ENCODE measurements at places on chromosomes 16 and 17.

GRCh38 chr17:65634533-65634932 is 73.1 kb upstream of the AXIN2 start:
- no peak for DNase-seq

DNA sequence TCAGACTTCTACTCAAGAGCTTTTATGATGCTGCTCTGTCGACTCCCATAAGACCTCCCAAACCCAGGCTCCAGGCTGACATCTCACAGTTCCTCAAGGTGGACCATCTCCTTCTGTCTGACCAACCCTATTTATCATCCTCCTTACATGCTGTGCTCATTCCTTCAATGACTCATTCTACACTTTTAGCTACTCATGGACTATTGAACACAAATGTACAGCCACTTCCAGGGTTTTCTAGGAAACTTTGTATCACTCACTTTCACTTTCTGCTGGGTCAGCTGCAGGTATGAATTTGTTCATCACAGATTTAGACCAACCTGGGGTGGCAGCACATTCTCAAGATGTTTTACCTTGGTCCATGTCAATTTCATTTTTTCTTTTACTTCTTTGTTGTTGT is 162.4 kb upstream of the FAM20A start:
- no peak for DNase-seq

GRCh38 chr17:77498091-77498741 is 357.4 kb downstream of the SEC14L1 start:
- DNase-seq: no peak

DNA sequence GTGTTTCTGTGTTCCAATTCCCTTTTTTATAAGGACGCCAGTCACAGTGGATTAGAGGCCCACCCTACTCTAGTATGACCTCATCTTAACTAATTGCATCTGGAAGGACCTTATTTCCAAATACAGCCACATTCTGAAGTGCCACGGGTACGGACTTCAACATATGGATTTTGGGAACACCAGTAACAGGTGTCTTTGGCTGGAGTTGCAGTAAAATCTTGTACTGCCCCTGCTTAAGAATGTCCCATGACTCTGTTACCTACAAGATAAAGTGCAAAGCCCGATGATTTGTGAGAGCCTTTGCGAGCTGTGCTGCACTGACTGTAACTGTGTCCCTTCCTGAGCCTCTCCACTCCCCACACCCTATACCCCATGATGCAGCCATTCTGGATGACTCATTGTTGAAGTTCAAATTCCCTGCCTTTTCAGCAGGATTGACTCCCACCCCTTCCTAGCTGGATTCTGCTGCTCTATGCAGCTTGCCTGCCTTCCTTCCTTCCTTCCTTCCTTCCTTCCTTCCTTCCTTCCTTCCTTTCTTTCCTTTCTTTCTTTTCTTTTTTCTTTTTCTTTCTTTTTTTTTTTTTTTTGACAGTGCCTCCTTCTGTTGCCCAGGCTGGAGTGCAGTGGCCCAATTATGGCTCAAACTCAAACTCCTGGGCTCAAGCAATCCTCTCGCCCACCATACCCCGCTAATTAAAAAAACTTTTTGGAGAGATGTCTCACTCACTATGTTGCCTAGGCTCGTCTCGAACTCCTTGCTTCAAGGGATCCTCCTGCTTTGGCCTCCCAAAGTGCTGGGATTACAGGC is 2.1 kb downstream of the HCRT start:
- DNase-seq: no peak

GRCh38 chr17:48545539-48545938 is 630 bp upstream of the HOXB2 start:
- no peak for DNase-seq

GRCh38 chr16:85574672-85575475 is 38.2 kb upstream of the GSE1 start:
- DNase-seq: no peak

DNA sequence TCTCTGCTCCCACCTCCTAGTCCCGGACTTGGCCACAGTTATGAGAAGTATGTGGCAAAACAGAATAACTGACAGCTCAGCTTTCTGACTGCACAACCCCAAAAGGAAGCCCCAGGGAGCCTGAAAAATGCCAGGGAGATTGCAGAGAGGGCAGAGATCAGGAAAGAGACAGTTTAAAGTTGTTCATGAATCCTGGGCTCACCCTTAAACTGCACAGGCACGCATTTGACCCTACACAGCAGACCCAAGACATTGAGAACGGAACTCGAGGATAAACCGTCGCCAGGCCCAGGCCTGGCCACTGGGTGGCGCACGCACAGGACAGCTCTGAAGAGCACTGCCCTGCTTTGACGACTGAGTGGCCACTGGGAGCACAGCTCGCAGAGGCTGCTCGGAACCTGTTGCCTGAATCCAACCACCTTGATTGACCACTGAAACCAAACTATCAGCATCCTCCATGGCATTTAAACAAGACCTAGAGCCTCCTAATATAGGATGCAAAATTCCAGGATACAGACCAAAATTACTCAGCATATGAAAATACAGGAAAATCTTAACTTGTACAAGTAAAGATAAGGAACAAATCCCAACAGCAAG is 114.0 kb downstream of the C16orf95 start:
- DNase-seq: no peak

GRCh38 chr16:31071861-31072260 is 2.2 kb downstream of the ZNF668 start:
- DNase-seq: no peak

GRCh38 chr17:3744014-3744413 is 20.3 kb downstream of the HASPIN start:
- DNase-seq: no peak

DNA sequence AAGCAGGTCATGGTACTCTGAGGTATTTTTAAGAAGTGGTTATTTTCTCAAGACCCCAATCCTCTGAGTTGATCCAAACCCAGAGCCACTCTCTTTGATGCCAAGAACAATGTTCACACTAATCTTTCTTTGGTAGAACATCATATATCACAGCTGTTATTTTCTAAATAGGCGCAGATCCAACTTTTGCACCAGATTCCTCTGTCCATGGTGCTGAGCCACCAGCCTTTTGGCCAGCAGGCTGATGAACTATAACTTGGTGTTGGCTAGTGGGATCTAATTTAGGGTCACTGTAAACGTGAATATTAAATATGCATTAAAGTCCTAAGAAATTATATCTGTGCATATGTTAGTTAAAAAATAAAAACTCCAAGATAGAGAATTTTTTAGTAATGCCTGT is 7.0 kb upstream of the ZKSCAN2 start:
- no peak for DNase-seq

- no peak for DNase-seq
Measured at GRCh38 chr16:50457423-50457822, 88.6 kb upstream of the BRD7 start.

- DNase-seq: no peak
Measured at GRCh38 chr16:68539711-68540239, 684 bp downstream of the ZFP90 start.

DNA sequence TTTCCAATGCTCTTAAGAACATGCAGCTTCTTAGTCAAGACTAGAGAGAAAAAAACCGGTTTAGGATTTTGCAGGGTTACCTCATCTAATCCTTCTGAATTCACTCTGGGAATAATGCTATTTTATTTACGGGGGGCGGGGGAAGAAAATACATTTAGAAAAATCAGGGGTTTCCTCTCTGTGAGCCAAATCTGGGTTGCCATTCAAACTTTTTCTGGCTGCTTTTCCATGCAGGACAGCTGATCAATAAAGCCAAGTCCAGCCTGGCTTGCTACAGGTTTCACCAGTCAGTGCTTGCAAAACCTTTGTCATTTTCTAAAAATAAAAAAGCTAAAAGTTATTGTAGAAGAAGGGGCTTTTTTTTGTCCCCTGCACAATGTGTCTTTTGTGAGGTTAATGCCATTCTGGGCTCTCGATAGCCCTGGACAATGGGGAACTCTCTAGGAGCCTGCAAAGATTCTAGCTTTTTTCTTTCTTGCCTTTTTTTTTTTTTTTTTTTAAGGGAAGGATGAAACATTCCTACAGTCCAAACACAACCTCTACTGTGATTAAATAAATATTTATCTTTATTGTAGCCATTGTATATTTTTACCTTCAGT is 13.1 kb upstream of the ZFHX3 start:
- DNase-seq: no peak

GRCh38 chr17:70067134-70067533 is 7.9 kb upstream of the KCNJ16 start:
- DNase-seq: no peak

DNA sequence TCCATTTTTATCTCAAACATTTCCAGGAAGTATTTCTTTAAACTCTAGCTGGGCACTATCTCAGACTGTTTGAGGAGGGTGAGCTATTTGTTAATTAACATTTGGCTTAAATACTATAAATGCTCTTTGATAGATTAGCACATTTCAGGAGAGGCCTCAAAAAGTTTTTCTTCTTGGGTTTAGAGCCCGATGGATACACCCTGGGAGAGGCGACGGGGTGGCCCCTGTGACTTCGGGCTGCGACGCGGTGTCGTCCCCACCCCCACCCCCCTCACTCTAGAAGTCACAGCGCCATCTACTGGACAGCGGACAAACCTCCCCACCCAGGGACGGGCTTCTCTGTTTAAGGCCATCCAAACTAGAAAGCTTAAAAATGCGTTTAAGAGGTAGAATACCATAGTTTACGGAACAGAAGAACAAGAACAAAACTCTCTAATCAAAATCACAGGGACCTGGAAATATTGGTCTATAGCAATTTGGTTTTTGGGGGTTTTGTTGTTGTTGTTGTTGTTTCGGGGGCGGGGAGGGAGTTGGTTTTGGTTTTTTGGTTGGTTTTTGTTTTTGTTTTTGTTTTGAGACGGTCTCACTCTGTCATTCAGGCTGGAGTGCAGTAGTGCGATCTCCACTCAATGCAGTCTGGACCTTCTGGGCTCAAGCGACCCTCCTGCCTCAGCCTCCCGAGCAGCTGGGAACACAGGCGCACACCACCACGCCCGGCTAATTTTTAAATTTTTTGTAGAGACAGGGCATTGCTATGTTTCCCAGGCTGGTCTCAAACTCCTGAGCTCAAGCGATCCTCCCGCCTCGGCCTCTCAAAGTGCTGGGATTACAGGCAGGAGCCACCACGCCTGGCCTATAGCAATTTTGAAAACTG is 254.4 kb downstream of the C16orf95 start:
- DNase-seq: peak; percentile 13

DNA sequence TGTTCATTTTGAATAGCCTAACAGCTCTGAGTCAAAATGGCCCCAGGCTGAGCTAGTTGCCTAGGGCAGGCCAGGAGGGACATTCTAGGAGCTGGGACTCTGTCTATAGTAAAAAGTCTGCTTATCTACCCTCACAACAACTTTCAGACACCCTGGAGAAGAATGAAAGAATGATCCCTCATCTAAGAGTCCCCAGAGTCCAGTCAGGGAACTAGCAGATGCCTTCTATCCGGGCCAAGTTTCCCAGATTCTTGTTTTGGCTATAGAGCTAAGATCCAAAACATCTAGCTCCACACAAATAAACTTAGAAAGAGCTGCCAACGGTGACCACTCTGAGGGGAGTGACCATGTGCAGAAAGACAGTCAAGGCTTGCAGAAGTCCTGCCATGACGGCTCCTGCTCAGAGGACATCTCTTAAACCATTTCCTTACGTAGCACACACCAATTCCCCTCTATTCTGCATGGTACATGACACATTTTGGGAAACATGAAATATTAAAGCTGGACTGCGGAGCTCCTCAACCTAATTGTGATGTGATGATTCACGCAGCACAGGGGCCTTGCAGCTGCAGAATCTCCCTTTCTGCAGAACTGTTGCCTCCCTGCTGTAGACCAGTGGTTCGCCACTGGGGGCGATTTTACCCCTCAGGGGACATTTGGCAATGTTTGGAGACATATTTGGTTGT is 24.2 kb downstream of the FAM20A start:
- DNase-seq: no peak

DNA sequence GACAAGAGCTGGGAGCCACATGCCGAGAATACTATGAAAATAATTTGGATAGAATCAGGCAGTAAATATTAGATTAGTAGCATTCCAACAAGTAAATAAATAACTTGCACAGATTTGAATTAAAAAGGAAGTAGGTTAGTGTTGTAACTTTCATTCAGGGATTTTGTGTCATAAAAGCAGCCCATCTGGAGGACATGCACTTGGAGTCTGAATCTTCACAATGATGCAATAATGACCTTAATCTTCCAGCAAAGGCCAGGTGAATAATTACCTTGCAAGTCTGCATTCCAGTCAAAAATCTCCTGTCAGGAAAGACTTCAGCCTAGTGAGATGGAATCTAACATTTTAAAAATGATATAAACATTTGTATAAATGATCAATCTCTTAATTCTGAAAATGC is 518.1 kb downstream of the KCNJ2 start:
- DNase-seq: no peak

GRCh38 chr17:73410586-73411312 is 98.9 kb upstream of the CDC42EP4 start:
- DNase-seq: no peak

GRCh38 chr16:84780544-84781376 is 39.0 kb upstream of the CRISPLD2 start:
- DNase-seq: no peak

DNA sequence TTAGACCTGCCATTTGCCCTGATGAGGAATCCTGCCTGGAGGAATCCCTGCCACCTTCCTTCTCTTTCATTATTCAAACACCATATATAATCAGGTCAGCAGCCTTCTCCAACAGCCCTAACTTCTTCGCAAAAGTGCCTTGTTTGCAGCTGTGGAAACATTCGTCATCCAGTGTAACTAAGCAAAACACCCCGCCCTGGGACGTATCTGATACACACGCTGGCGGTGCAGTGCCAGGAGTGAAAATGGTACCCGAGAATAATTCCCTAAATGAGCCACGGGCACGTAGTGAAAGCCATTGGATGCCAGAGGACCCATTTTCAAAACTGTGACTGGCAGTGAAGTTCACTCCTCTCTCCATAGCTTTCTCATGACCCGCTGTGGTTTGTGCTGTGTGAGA is 73.7 kb downstream of the IRX3 start:
- no peak for DNase-seq

DNA sequence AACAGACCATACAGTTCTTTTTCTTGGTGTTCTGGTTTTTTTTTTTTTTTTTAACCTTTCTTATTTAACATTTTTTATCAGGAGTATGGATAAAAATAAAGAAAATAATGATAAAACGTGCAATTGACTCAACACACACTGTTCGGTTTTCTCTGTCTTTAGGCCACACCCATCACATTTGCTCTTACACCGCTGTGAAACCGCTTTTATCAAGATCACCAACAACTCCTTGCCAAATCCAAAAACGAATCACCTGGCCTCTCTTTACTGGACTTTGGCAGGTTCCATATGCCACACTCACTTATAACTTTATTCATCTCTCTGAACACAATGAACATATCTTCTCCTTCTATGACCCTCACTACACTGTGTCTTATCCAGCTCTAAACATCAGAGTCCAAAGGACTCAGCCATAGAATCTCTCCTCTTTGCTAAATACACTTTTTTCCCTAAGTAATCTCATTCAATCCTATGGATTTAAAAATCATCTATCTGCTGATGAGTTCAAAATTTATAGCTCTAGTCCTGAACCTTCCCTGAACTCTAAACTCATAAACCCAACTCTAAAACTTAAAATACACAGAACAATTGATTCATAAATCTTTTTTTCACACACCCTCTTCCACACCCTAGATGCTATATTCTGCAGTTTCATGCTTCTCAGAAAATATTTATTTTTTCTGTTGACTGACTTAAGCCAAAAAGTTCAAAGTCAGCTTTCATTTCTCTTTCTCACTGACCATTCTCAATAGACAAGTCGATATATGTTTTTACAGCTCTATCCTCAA is 800.6 kb upstream of the SOX9 start:
- DNase-seq: no peak
